Endothelial cell (in vitro differentiated cells): ENCODE measurements at places on chromosomes 16 and 17. TPM values are rescaled to one million over a fixed set of nuclear protein-coding genes. Genes with fewer than 3 reads are reported as not detected.

GRCh38 chr17:14590459-14591250 is 289.8 kb downstream of the HS3ST3B1 start:
- no peak for DNase-seq
- H3K4me1 ChIP-seq: no peaks in the 10 kb centered on the region
- no peak overlapping the region for H3K27ac ChIP-seq
- no peak overlapping the region for H3K4me3 ChIP-seq
- H3K36me3 ChIP-seq: no peaks in the 10 kb centered on the region
- H3K27me3 ChIP-seq: peaks cover 2% of the 10 kb centered on the region

GRCh38 chr16:74296104-74296431 is 546 bp upstream of the PSMD7 start:
- H3K4me1 ChIP-seq: peaks cover 12% of the 10 kb centered on the region
- H3K36me3 ChIP-seq: peaks cover 3% of the 10 kb centered on the region
- H3K4me3 ChIP-seq: peak overlapping the region; percentile 90
- peak overlapping the region; percentile 94 for H3K27ac ChIP-seq
- no peak for DNase-seq

DNA sequence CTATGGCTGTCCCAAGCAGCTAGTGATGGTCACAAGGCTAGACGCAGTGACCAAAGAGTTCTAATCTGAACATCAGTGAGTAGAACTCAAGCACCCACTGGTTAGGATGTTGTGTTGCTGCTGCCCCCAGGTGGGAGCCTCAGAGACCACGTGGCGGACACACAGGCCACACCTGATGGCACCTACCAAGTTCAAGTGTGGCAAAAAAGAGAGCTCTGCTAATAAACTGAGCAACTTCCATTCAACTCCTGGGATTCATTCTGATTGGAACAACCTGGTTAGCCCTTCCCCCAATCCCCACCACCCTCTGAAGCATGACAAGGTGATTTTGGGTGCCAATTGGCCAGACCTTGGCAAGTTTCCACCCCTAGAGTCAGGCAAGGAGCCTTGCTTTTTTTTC is 3.5 kb upstream of the LCMT1 start:
- H3K4me1 ChIP-seq: peaks cover 18% of the 10 kb centered on the region
- H3K4me3 ChIP-seq: peak overlapping the region; percentile 93
- DNase-seq: no peak
- no peaks in the 10 kb centered on the region for H3K36me3 ChIP-seq
- H3K27ac ChIP-seq: no peak overlapping the region

DNA sequence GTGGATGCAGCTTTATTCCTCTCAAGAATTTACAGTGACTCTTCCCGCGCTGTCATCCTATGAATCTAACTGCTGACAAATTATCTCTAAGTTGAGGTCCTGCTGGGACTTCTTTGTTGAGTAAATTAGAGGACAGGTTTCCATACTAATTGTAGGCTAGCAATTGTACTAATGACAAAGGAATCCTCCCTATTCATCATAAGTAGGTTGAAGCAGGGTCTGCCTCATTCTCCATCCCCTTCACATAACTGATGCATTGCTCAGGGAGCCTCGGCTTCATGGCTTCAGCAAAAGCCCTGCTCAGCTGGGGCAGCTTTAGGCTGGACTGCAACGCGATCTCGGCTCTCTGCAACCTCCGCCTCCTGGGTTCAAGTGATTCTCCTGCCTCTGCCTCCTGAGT is 83.1 kb upstream of the IRX6 start:
- H3K4me1 ChIP-seq: peaks cover 10% of the 10 kb centered on the region
- no peak overlapping the region for H3K27ac ChIP-seq
- DNase-seq: no peak
- no peak overlapping the region for H3K4me3 ChIP-seq
- H3K36me3 ChIP-seq: no peaks in the 10 kb centered on the region

DNA sequence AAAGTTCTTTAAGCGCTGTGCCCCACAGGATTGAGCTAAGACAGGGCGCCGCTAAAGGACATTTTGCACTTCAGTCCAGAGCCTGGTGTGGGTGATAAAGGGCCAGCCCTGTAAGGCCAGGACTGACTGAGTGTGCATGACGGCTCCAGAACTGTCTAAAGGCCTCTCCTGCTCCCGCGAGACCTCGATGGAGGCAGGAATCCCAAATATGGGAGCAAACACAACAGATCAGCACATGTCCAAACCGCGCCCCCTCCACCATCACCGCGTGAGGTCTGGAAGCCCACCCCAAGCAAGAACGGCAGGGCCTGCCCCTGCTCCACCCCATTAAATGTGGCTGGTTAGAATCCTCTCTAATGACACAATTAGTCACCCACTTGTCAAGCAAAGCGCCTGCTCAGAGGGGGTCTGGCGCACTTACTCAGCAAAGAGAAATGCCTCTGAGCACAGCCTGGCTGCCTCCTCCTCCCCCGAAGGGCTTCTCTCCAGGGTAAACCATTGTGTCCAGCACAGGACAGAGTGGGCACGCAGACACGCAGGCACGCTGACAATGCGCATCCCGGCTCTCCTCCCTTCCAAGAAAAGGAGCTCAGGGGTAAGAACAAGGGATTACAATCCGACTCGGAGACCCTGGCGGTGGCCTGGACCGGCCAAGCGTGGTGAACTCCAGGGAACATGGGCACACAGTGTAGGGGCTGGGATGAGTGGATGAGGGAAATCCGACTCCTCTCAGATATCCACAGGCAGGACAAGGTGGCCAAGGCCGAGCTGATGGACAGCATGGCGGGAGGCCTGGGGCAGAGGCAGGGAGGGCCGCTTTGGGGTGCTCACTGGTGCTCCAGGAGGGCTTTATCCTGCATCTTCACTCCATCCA is 1.5 kb downstream of the MXRA7 start:
- peak overlapping the region; percentile 13 for H3K27ac ChIP-seq
- peaks cover 15% of the 10 kb centered on the region for H3K36me3 ChIP-seq
- H3K4me1 ChIP-seq: peaks cover 18% of the 10 kb centered on the region

DNA sequence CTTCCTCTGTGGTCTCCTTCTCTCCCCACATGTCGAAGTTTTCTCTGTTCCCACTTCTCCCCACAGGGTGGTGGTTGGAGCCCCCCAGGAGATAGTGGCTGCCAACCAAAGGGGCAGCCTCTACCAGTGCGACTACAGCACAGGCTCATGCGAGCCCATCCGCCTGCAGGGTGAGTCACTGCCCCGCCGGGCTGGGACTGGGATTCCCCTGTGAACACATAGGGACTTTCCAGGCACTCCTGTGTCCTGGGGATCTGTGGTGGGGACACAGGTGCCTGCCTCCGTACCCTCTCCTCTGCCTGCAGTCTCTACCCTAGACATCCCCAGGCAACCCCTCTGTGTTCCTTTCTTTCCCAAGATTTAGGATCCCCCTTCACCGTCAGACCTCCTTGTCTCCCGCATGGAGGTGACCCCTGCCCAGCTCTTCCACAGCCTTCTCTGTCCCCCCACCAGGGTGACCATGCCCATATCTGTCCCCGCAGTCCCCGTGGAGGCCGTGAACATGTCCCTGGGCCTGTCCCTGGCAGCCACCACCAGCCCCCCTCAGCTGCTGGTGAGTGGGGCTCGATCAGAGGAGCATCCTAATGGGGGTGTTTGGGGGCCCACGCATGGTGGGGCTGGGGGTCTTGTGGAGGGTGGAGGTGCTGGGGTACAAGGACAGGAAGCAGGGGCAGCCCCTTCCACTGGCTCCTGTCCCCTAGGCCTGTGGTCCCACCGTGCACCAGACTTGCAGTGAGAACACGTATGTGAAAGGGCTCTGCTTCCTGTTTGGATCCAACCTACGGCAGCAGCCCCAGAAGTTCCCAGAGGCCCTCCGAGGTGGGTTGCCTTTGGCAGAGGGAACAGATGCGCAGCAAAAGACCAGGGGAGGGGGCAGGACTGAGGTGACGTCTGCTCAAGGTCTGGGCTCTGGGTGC is 5.8 kb downstream of the ITGAM start:
- H3K27me3 ChIP-seq: peaks cover 5% of the 10 kb centered on the region
- no peak overlapping the region for H3K27ac ChIP-seq
- H3K36me3 ChIP-seq: peaks cover 4% of the 10 kb centered on the region

DNA sequence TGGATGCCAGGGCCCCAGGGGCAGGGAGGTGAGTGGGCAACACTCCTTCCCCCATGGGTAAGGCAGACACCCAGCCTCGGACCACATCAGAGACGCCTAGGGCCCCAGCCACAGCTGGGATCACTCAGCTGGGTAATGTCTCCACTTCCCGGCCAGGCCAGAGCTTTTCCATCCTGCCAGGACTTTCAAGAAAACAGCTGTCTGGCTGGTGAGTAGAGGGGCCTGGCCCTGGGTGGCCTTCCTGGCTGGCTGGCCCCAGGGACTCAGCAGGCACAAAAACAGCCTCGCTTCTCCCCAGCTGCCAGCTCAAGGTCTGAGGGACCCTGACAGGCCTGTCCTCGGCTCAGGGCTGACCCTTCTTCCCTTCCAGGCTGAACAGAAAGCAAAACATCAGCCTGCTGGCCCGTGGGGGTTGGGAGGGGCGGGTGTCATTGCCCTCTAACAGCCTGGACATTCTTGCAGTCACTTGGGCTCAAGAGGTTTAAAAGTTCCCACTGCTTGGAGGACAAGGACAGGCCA is 45.3 kb upstream of the JPH3 start:
- H3K4me1 ChIP-seq: peaks cover 11% of the 10 kb centered on the region
- peaks cover 4% of the 10 kb centered on the region for H3K36me3 ChIP-seq
- peaks cover 5% of the 10 kb centered on the region for H3K27me3 ChIP-seq
- DNase-seq: no peak
- H3K27ac ChIP-seq: no peak overlapping the region

GRCh38 chr16:8649829-8650554 is 24.4 kb upstream of the ABAT start:
- peaks cover 5% of the 10 kb centered on the region for H3K27me3 ChIP-seq
- no peak overlapping the region for H3K4me3 ChIP-seq
- H3K36me3 ChIP-seq: peaks cover 22% of the 10 kb centered on the region
- no peak overlapping the region for H3K27ac ChIP-seq

DNA sequence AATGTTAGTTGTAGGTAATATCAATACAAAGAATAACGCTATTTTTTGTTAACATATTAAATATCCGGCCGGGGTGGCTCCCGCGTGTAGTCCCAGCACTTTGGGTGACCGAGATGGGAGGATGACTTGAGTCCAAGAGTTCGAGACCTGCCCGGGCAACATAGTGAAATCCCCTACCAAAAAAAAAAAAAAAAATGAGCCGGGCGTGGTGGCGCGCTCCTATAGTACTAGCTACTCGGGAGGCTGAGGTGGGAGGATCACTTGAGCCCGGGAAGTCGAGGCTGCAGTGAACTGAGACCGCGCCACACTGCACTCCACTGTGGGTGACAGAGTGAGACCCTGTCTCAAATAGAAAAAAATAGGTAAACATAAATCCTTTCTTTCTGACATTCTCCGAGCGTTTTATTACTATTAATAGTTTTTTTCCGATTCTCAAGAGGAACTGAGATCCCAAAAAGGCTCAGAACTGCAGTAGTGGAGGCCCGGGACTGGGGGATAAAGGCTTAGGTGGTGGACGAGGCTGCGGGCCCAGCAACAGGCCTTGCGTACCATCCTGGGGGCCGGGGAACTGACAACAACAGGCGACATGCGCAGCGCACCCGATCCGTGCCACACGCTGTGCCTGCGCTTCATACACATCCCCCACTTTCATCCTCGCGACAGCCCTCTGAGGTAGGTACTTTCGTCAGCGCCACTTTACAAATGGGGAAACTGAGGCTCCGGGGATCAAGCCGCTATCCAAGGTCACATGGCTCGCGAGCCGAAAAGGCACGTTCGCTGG is 919 bp downstream of the N4BP1 start:
- peaks cover 9% of the 10 kb centered on the region for H3K36me3 ChIP-seq
- H3K27me3 ChIP-seq: peaks cover 6% of the 10 kb centered on the region
- peak overlapping the region; percentile 75 for H3K27ac ChIP-seq
- DNase-seq: no peak
- peak overlapping the region; percentile 96 for H3K4me3 ChIP-seq

GRCh38 chr16:52308051-52308450 is 238.9 kb downstream of the TOX3 start:
- no peak overlapping the region for H3K4me3 ChIP-seq
- H3K36me3 ChIP-seq: no peaks in the 10 kb centered on the region
- no peak for DNase-seq
- H3K27me3 ChIP-seq: peaks cover 1% of the 10 kb centered on the region
- no peak overlapping the region for H3K27ac ChIP-seq

DNA sequence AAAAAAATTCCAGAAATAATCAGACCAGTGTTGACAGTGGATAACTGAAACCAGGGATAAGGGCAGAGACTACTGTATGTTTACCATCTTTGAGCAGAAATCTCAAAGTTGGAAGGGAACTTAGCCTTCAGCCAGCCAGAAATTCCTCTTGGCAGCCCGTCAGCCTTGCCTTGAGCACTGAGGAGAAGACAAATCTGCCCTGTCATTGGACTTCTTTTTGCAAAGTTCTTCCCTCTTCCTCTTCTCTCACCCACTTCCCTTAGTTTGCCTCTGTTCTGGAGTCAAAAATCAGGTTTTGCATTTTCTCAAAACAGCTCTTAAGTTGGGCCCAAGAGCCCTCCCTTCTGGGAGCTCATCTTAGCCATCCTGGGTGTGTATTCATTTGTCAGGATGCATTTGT is 6.2 kb downstream of the TUFM start:
- peaks cover under 1% of the 10 kb centered on the region for H3K4me1 ChIP-seq
- H3K27ac ChIP-seq: no peak overlapping the region
- H3K27me3 ChIP-seq: peaks cover 3% of the 10 kb centered on the region

GRCh38 chr16:56807011-56807675 is 57.9 kb upstream of the SLC12A3 start:
- H3K27me3 ChIP-seq: peaks cover 2% of the 10 kb centered on the region
- no peaks in the 10 kb centered on the region for H3K4me1 ChIP-seq
- H3K4me3 ChIP-seq: no peak overlapping the region
- DNase-seq: no peak

DNA sequence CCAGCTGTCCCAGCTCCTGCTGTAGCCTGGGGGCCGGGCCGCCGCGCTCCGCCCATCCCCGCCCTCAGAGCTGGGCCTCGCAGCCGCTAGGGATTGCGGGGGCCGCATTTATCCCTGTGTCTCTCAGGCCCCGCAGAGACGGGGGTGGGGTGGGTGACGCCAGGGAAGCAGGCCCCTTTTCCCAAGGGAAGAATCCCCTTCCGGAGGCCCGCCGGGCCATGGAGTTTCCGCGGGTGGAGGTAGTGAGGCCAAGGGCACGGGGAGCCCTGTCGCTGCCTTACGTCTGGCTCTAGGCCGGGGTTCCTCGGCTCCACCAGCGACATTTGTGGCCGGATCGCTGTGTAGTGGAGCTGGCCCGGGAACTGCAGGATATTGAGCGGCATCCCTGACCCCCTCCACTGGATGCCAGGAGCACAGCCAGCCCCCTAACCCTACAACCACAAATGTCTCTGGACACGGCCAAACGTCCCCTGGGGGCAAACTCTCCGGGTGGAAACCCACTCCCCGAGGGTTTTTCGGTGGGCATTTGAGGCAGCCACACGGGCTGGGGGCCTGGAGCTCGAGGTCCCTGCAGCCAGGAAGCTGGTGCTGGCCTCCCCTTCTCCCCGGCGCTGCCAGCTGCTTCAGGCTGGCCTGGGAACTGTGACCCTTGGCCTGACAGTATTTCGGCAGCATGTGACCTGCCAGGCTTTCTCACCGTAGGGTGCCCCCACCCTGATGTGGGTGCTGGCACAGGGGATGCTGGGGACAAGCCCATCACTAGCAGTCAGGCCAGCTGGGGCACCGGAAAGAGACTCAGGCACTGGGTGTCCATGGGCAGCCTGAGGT is 12.0 kb upstream of the CD300A start:
- H3K4me3 ChIP-seq: no peak overlapping the region
- peaks cover 8% of the 10 kb centered on the region for H3K4me1 ChIP-seq
- H3K36me3 ChIP-seq: peaks cover 4% of the 10 kb centered on the region

GRCh38 chr17:75096082-75096625 is 8.4 kb downstream of the SLC16A5 start:
- DNase-seq: no peak
- no peak overlapping the region for H3K4me3 ChIP-seq
- peaks cover 36% of the 10 kb centered on the region for H3K4me1 ChIP-seq
- H3K36me3 ChIP-seq: peaks cover 26% of the 10 kb centered on the region

The SULT1A2 gene
- 2.8 TPM for total RNA-seq

The AANAT gene
- total RNA-seq: not detected

The DNAI2 gene
- not detected for total RNA-seq

The FBF1 gene
- total RNA-seq: 7.8 TPM

The ALDH3A1 gene
- total RNA-seq: 0.31 TPM
